ENCODE measurements at places on chromosomes 13 and 19. TPM values are rescaled to one million over a fixed set of nuclear protein-coding genes. Genes with fewer than 3 reads are reported as not detected.

Gene ZNF440
- 11.2 TPM for total RNA-seq

Gene IGLON5
- not detected for total RNA-seq

Gene GGN
- total RNA-seq: 0.36 TPM

Gene DLL3
- total RNA-seq: not detected

Gene DNAAF3
- 0.59 TPM for total RNA-seq

Gene FBXO27
- total RNA-seq: 4.7 TPM

DNA sequence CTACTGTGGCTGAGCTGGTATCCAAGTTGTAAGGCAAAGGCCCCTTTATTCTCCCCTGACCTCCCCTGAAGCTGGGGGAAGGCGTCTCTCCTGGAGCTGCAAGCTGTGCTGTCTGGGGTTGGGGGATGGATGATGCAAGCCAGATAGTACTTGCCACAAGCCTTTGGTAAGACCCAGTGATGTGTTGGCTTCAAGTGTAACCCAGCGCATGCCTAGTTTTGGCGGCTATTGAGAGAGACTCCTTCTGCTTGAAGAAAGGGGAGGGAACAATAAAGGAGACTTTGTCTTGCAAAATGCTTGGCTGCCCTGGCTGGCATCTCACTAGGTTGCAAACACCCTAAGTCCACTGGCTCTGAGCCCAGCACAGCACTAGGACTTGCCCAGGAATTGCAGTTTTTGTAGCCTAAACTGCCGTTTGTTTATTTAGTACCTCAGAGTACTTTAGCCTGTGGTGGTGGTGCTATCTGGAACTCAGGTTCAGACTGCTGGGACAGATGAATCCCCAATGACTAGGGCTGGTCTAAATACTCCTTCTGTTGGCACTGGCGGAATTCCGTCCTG lies 108.2 kb downstream of the TNFSF13B start:
- no peaks in the 10 kb centered on the region for H3K27me3 ChIP-seq
- DNase-seq: no peak
- H3K36me3 ChIP-seq: no peaks in the 10 kb centered on the region
- no peaks in the 10 kb centered on the region for H3K4me1 ChIP-seq

- DNase-seq: peak; percentile 65
- no peak overlapping the region for H3K27ac ChIP-seq
- H3K27me3 ChIP-seq: no peaks in the 10 kb centered on the region
These were observed 11.9 kb upstream of the SULT2B1 start for GRCh38 chr19:48540110-48540509.

DNA sequence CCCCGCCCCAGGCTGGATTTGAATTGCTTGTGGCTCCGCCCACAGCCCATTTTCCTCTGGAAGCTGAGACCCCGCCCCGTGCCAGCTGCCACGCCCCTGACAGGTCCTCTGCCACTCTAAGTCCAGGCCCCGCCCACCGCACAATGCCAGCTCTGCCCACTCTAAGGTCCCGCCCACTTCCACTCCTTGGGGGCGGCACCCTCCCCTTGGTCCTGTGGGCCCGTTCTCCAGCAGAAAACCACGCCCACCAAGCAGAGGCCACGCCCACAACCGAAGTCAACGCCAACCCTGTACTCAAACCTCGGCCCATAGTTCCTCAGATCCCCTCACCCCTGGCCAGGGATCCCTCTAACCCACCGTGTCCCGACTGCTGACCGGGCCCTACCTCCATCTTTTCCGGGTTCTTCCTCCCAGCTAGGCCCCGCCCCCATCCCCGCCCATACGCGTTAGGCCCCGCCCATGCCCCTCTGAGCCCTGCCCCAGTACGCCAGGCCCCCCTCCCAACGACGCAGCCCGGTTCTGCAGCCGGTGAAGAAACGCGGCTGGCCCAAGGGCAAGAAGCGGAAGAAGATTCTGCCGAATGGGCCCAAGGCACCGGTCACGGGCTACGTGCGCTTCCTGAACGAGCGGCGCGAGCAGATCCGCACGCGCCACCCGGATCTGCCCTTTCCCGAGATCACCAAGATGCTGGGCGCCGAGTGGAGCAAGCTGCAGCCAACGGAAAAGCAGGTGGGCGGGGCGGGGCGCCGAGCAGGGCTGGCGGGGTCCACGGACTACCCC lies 1.3 kb downstream of the HMG20B start:
- no peaks in the 10 kb centered on the region for H3K27me3 ChIP-seq
- H3K36me3 ChIP-seq: peaks cover 11% of the 10 kb centered on the region
- H3K4me3 ChIP-seq: peak overlapping the region; percentile 90
- DNase-seq: peak; percentile 99
- peaks cover 7% of the 10 kb centered on the region for H3K4me1 ChIP-seq
- no peak overlapping the region for H3K27ac ChIP-seq

DNA sequence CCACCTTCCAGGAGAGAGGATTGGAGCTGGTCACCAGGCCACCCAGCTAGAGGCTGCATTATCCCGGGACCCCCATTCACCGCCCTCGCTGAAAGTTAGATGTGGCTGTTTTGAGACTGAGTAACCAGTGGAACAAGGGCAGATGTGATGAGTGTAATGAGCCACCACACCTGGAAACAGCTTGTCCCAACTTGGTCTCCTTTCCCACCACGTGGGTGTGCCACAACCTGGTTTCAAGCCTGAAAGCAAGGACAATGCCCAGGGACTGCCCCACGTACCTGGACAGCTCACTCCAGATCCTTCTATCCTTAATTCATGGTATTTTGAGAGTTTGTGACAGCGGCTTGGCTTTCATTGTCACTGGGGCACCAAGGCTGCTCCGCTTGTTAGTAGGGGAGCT lies 7.0 kb downstream of the LGI4 start:
- H3K27ac ChIP-seq: no peak overlapping the region
- no peak overlapping the region for H3K4me3 ChIP-seq
- no peaks in the 10 kb centered on the region for H3K27me3 ChIP-seq
- no peak for DNase-seq
- H3K4me1 ChIP-seq: peaks cover 15% of the 10 kb centered on the region
- no peaks in the 10 kb centered on the region for H3K36me3 ChIP-seq

GRCh38 chr13:112954488-112955270 lies 14.3 kb upstream of the MCF2L start:
- H3K4me1 ChIP-seq: no peaks in the 10 kb centered on the region
- no peak for DNase-seq
- no peaks in the 10 kb centered on the region for H3K36me3 ChIP-seq
- H3K27me3 ChIP-seq: peaks cover 56% of the 10 kb centered on the region

GRCh38 chr13:21675095-21675991 lies 4.5 kb downstream of the FGF9 start:
- peak; percentile 83 for DNase-seq
- H3K4me3 ChIP-seq: no peak overlapping the region
- H3K36me3 ChIP-seq: no peaks in the 10 kb centered on the region
- H3K4me1 ChIP-seq: peaks cover 4% of the 10 kb centered on the region
- H3K27ac ChIP-seq: no peak overlapping the region
- peaks cover 69% of the 10 kb centered on the region for H3K27me3 ChIP-seq

GRCh38 chr13:106996867-106997618 lies 429.1 kb upstream of the ARGLU1 start:
- H3K27ac ChIP-seq: no peak overlapping the region
- H3K4me1 ChIP-seq: no peaks in the 10 kb centered on the region
- H3K27me3 ChIP-seq: no peaks in the 10 kb centered on the region
- DNase-seq: no peak
- H3K4me3 ChIP-seq: no peak overlapping the region

DNA sequence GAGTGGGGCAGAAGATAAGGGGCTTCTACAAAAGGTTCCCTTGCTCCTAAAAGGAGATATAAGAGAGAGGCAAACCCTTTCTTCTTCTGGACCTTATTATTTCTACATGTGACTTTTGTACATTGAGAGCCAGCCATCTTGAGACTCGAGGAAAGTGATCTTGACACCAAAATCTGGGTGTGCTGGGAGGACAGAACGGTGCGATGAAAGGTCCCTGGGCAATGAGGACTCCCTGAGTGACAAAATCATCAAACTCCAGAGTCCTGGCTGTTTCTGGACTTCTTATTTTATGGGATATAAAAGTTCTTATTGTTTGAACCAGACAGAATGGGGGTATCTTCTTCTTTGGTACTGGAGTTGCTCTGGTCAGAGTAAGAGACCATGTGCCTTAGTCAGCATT lies 411.0 kb downstream of the ZNF536 start:
- H3K4me1 ChIP-seq: no peaks in the 10 kb centered on the region
- DNase-seq: no peak
- no peak overlapping the region for H3K4me3 ChIP-seq
- H3K36me3 ChIP-seq: no peaks in the 10 kb centered on the region
- no peak overlapping the region for H3K27ac ChIP-seq
- no peaks in the 10 kb centered on the region for H3K27me3 ChIP-seq

- H3K36me3 ChIP-seq: no peaks in the 10 kb centered on the region
- no peaks in the 10 kb centered on the region for H3K4me1 ChIP-seq
- peaks cover 4% of the 10 kb centered on the region for H3K27me3 ChIP-seq
- H3K4me3 ChIP-seq: no peak overlapping the region
These were observed 339.6 kb downstream of the ZNF536 start for GRCh38 chr19:30711826-30712225.

DNA sequence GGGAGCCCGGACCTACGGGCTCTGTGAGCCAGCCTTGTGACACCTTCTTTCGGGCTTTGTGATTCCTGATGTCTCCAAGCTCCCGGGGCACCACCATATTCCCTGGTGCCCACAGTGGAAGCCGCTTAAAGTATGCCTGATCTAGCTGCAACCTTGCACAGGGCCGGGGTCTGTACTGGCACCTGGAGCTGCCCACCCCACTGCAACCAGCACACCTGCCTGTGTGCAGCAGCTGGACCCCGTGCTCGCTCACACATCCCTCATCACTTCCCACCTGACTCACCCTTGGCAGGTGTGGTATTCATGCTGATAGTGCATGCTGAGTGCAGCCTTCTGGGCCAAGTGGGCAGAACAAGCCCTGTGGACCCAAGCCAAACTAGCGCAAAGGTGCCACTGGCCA lies 1981.1 kb upstream of the PCDH20 start:
- H3K36me3 ChIP-seq: no peaks in the 10 kb centered on the region
- H3K4me3 ChIP-seq: no peak overlapping the region
- H3K4me1 ChIP-seq: no peaks in the 10 kb centered on the region
- H3K27ac ChIP-seq: no peak overlapping the region
- peak; percentile 19 for DNase-seq
- no peaks in the 10 kb centered on the region for H3K27me3 ChIP-seq

- H3K27ac ChIP-seq: peak overlapping the region; percentile 77
- H3K4me1 ChIP-seq: peaks cover 76% of the 10 kb centered on the region
- no peaks in the 10 kb centered on the region for H3K27me3 ChIP-seq
- DNase-seq: peak; percentile 80
These were observed 38.7 kb downstream of the NFIX start for GRCh38 chr19:13033819-13034611.

DNA sequence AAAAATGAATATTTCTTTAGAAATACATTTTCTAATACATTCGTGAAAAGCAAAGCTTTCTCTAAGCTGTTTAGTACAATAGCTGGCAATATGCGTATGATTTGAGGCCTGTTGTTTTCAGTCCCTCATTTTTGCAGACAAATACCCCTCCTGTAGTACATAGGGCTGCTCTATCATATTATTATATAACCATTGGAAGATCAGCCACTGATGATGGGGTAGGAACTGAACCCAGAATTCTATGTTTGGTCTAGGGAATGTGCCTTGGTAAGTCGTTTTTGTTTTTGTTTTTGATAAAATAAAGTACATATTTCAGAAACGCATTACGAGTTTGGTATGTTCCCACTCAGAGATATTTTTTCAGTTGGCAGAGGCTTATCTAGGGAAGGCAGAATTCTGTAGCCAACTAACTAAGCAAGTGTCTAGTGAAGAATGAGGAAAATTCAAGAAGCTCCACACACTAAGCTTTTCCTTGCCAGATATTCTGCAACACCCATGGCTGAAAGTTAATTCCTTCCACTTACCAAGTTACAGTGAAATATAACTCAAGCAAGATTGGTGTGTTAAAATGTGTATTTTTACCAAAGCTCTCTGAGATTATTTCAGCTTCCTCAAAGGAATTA lies 656.9 kb upstream of the MIR17HG start:
- no peaks in the 10 kb centered on the region for H3K4me1 ChIP-seq
- H3K27ac ChIP-seq: no peak overlapping the region
- no peak for DNase-seq
- H3K36me3 ChIP-seq: no peaks in the 10 kb centered on the region
- no peak overlapping the region for H3K4me3 ChIP-seq

DNA sequence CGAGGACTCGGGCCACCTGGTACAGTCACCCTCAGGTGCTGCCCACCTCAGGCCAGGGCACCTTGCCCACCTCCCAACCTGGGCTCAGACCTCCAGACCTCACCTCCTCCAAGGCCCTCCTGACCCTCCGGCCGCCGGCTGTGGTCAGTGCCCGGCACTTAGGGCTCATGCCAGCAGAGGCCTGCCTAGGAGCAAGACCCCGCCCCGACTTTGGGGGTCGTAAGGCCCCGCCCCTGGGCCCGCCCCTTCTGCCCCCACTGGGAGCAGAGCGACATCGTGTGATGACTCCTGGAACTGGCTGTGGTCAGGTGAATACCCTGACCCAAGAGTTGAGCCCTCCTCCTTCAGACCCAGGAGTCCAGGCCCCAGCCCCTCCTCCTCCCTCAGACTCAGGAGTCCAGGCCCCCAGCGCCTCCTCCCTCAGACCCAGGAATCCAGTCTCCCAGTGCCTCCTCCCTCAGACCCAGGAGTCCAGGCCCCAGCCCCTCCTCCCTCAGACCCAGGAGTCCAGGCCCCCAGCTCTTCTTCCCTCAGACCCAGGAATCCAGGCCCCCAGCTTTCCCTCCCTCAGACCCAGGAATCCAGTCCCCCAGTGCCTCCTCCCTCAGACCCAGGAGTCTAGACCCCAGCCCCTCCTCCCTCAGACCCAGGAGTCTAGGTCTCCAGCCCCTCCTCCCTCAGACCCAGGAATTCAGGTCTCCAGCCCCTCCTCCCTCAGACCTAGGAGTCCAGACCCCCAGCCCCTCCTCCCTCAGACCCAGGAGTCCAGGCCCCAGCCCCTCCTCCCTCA lies at the start of gene SBK2:
SBK2 (minus strand) TSS at position 183 of the 790 bp plus-strand sequence. CDS start 839 bp downstream, outside the sequence.
- no peak within 1 kb of the TSS for H3K4me3 ChIP-seq
- H3K27ac ChIP-seq: no peak within 1 kb of the TSS
- no peaks in the 10 kb centered on the region for H3K4me1 ChIP-seq
- H3K36me3 ChIP-seq: no peaks in the 10 kb centered on the region
- peak; percentile 49 for DNase-seq

GRCh38 chr13:44435142-44435918 lies 61.7 kb downstream of the SERP2 start:
- peaks cover 29% of the 10 kb centered on the region for H3K4me1 ChIP-seq
- peaks cover 24% of the 10 kb centered on the region for H3K36me3 ChIP-seq
- no peaks in the 10 kb centered on the region for H3K27me3 ChIP-seq
- H3K27ac ChIP-seq: peak overlapping the region; percentile 93

DNA sequence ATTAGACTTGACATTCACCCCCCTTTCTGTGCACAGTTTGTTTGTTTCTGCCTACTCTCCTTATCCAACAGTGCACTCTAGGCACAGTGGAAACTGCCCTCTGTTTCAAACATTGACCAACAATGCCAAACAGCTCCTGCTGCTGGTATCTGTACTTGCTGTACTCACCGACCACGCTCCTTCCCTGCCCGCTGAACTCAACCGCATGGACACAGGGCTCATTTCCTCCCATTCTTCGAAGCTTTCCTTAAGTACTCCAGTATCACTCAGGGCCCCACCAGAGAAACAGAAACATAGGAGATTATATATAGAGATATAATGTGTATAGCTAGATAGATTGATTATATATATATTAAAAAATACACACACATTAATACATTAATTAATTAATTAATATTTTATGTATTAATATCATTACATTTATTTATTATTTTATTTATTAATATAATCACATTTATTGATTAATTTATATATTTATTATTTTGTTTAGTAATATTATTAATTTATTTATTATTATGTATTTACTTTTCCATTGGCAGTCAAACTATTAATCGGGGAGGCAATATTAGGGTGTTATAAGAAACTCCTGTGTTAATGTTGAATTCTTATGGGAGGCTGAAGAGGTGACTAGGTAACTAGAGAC lies 1528.2 kb downstream of the EFNB2 start:
- no peak overlapping the region for H3K27ac ChIP-seq
- H3K4me3 ChIP-seq: no peak overlapping the region

GRCh38 chr19:29278716-29279115 lies 65.8 kb upstream of the UQCRFS1 start:
- H3K4me3 ChIP-seq: no peak overlapping the region
- no peaks in the 10 kb centered on the region for H3K4me1 ChIP-seq
- no peak for DNase-seq
- H3K36me3 ChIP-seq: no peaks in the 10 kb centered on the region

All from osteoblast (primary cell).